ENCODE measurements at places on chromosomes 5 and 9.

GRCh38 chr9:82369251-82369945 lies 380.8 kb downstream of the SPATA31D1 start:
- DNase-seq: no peak

- no peak for DNase-seq
These were observed 789.9 kb upstream of the C9orf72 start for GRCh38 chr9:28363151-28363562.

DNA sequence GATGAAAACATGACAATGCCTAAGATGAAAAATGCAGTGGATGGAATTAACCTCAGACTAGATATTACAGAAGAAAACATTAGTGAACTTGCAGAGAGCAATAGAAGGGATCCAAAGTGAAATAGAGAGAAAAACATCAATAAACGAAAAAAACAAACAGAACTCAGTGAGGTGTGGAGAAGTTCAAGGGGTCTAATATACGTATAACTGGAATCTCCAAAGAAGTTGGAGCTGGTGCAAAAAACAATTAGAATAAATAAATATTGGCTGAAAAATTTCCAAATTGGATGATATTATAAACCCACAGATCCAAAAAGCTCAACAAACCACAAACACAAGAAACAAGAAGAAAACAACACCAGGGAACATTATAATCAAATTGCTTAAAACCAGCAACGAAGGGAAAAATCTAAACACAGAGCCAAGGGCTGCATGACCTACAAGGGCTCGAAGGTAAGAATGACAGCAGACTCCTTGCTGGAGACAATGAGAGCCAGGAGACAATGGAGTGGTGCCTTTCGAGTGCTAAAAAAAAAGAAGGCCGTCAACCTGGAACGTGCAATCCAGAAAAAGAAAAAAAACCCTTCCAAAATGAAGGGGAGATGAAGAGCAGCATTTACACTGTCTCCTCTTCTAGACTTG lies 11.8 kb downstream of the FAM163B start:
- DNase-seq: no peak

DNA sequence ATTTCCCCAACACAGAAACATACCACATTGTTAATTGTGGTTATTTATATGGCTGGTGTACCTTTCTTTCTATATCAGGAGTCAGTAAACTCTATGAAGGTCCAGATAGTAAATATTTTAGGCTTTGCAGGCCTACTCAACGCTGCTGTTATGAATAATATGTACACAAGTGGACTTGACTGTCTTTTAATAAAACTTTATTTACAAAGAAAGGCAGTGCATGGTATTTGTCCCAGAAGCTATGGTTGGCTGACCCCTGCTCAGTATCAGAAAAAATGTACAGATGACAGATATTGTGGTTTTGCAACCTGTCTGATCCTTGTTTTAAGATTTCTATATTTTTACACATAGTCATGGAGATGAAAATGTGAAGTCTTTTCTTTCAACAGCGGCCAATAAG lies 5.7 kb downstream of the MTRR start:
- DNase-seq: no peak

GRCh38 chr9:12730927-12731326 lies 37.7 kb downstream of the TYRP1 start:
- DNase-seq: no peak

- no peak for DNase-seq
These were observed 92.4 kb upstream of the ANXA1 start for GRCh38 chr9:73059247-73059646.

- no peak for DNase-seq
These were observed 41.2 kb downstream of the PDE6A start for GRCh38 chr5:149903404-149903803.

DNA sequence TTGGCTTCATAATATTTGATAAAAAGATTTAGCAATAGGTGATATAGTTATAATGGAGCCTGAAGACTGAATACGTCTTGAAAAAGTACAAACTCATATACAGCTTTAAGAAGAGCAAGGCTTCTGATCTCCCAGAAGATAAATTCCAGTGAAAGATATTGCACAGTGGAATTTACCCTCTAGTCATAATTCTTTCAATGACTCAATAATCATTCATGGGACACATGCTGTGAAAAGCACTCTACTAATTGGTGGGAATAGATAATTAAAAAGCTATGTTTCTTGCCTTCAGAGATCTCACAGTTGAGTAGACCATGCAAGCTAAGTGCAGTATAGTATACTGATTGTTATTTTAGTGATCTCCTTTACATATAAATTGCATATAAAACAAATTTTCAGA lies 538.6 kb upstream of the CYLC2 start:
- DNase-seq: no peak

GRCh38 chr5:135222171-135222681 lies 176.8 kb downstream of the MACROH2A1 start:
- DNase-seq: no peak

DNA sequence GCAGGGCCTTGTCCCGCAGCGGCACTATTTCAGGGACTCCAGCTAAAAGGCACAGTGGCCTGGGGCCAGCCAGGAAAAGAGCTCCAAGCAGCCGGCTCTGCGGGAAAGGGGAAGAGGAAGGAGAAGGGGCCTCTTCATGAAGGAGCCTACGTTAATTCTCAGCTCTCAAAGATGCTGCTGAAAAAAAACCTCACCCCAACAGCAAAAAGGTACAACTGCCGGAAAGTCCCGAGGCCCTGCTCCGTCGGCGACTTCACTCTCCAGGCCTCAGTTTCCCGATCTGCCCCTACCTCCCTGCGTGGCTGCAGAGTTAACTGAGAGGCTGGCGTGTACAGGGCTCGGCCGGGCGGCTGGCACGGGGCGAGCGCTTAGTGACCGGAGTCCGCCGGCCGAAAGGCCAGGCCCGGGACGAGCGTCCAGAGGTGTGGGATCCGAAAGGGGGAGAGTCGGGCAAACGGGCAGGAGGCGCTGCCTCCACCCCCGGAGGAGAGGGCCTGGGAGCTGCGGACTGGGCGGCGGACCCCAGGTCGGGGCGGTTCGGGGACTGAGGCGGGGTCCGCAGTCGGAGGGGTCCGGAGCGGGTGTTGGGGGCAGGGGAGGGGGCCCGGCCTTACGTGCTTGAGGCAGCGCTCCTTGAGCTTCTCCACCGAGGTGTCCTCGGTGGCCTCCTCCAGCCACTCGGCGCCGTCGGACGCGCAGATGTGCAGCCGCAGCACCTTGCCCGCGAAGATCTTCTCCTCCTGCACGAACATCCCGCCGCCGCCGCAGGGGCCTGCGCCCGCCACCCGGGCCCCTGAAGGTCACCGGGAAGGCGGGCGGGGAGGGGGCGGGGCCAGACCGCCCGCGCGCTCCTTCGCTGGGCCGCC lies 529 bp downstream of the UBAC1 start:
- peak; percentile 66 for DNase-seq

DNA sequence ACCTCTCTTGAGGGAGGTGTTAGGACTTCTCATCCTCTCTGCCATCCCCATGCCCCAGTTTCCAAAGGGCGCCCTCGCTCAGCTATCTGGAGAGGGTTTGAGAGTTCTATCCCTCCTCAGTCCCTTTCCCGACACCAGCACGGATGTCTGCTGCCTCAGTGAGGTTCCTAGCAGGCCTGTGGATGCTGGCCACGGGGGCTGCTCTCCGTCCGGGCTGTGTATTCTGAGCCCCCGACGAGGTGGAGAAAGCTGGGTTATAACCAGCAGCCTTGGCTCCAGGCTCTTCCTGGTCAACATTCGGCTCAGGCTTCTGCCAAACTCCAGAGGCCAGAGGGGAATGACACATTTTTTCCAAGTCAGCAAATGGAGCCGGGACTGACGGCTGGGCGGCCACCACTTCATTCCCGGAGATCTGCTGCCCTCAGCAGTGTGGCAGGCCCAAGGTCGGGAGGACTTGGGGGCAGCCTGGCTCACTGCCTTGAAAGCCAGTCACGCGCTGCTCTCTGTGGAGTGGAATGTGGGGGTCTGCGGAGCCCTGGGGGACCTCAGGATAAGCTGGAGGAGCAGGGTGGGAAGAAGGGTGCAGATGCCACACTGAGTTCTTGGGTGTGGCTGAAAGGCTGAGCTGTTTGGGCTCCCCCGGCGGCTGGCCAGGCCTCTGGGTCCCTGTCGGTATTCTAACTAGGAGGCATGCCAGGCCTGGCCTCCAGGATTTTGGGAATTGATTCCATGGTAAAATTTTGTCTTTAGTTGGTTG lies 27.4 kb downstream of the PTPA start:
- peak; percentile 38 for DNase-seq

DNA sequence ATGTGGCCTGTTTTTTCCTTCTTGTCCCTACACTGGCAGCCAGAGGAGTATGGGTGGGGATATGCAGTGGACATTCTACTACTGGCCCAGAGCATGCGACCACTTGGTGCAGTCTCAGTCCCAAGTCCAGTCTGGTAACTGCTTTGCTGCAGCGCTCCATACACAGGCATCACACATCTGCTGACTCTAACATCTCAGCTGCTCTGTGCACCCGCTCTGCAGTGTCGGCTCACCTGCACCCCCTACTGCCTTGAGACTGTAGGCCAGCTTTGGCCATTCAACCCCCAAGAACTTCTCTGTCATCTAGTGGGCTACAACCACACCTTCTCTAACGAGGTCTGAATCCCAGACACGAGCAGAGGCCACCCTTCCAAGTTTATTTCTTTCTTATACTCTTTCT lies 46.4 kb upstream of the SLCO6A1 start:
- no peak for DNase-seq

DNA sequence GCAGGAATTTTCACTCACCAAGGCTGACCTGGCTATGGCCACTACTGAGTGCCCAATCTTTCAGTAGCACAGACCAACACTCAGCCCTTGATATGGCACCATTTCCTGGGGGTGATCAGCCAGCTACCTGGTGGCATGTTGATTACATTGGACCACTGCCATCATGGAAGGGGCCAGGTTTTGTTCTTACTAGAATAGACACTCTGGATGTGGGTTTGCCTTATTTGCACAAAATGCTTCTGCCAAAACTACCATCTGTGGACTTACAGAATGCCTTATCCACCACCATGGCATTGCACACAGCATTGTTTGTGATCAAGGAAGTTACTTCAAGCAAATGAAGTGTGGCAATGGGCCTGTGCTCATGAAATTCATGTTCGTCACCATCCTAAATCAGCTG lies 69.7 kb upstream of the SH3GL2 start:
- DNase-seq: no peak
